ENCODE measurements at places on chromosomes 3 and 15.

GRCh38 chr3:67706934-67707333 lies 52.5 kb upstream of the SUCLG2 start:
- no peak overlapping the region for H3K4me3 ChIP-seq
- H3K27me3 ChIP-seq, result no peaks in the 10 kb centered on the region
- DNase-seq, result no peak
- no peaks in the 10 kb centered on the region for H3K4me1 ChIP-seq

GRCh38 chr3:61725851-61726333 lies 164.5 kb downstream of the PTPRG start:
- DNase-seq, result no peak
- H3K4me1 ChIP-seq, result no peaks in the 10 kb centered on the region
- no peaks in the 10 kb centered on the region for H3K27me3 ChIP-seq
- H3K36me3 ChIP-seq, result no peaks in the 10 kb centered on the region
- H3K4me3 ChIP-seq, result no peak overlapping the region
- H3K27ac ChIP-seq, result no peak overlapping the region

GRCh38 chr3:15330031-15330596 lies 2.3 kb downstream of the SH3BP5 start:
- no peak overlapping the region for H3K27ac ChIP-seq
- H3K27me3 ChIP-seq, result no peaks in the 10 kb centered on the region
- DNase-seq, result no peak
- H3K36me3 ChIP-seq, result peaks cover 48% of the 10 kb centered on the region
- H3K4me3 ChIP-seq, result peak overlapping the region; percentile 99

DNA sequence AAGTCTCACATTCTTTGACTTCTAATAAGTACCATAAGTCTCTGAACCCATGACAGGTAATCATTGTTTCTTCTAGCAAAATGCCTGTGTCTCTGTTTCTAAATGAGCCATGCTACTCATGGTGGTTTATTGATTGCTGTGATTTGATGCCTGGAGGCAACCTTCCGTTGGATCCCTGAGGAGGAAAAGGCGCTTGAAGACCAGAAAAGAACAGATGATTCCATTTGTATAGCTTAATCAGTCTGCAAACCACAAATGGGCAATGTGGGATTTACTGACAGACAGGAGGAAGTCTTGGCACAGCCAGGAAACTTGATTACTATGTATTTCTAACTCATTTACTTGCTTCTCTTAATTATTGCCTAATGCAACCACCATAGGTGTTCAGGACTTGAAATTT lies 103.1 kb upstream of the MRPL3 start:
- H3K36me3 ChIP-seq, result no peaks in the 10 kb centered on the region
- no peaks in the 10 kb centered on the region for H3K4me1 ChIP-seq
- H3K27me3 ChIP-seq, result no peaks in the 10 kb centered on the region
- no peak overlapping the region for H3K27ac ChIP-seq
- H3K4me3 ChIP-seq, result no peak overlapping the region

DNA sequence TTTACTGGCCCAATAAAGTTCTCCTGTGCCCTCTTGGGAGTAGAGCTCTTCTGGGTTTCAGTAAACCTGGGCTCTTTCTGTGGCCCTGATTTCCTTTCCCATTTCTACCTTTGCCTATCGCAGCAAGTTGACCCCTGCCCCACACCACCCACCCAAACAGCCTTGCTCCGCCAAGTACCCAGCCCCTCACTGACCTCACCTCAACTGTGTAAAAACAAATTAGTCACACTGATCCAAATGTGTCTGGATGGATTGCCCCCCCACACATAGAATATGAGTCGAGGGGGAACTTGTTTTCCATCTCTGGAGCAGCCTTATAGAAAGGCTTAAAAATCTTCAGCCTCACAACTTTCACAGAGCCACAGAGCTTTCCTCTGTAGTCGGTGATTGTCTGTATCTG lies 28.6 kb upstream of the VEPH1 start:
- no peaks in the 10 kb centered on the region for H3K36me3 ChIP-seq
- no peak for DNase-seq
- H3K27me3 ChIP-seq, result no peaks in the 10 kb centered on the region
- H3K27ac ChIP-seq, result no peak overlapping the region
- no peak overlapping the region for H3K4me3 ChIP-seq

GRCh38 chr15:42137461-42138261 lies 18.8 kb downstream of the PLA2G4F start:
- no peaks in the 10 kb centered on the region for H3K36me3 ChIP-seq
- H3K4me1 ChIP-seq, result no peaks in the 10 kb centered on the region
- H3K4me3 ChIP-seq, result no peak overlapping the region
- H3K27me3 ChIP-seq, result no peaks in the 10 kb centered on the region
- H3K27ac ChIP-seq, result no peak overlapping the region

DNA sequence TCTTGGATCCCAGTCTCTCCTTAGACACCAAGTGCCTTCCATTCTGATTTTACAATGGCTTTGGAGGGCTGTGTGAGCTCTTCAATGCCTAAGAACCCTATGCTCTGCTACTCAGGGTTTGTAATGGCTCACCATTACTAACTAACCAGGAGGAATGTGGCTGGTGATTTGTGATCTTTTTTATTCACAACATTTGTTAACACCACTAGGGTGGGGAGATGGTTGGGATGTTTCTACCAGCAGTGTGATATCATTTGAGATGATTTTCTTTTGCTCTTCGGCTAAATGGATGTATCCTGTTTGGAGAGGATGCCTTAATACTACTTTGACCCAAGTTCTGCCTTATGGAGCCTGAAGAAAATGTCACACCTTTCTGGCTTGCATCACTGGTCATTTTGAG lies 226.9 kb downstream of the MFSD1 start:
- H3K36me3 ChIP-seq, result no peaks in the 10 kb centered on the region
- no peak overlapping the region for H3K4me3 ChIP-seq
- no peak for DNase-seq
- H3K27ac ChIP-seq, result no peak overlapping the region
- H3K27me3 ChIP-seq, result no peaks in the 10 kb centered on the region
- no peaks in the 10 kb centered on the region for H3K4me1 ChIP-seq

GRCh38 chr15:65650312-65651041 lies 28.7 kb downstream of the SLC24A1 start:
- H3K4me1 ChIP-seq, result peaks cover 5% of the 10 kb centered on the region
- H3K4me3 ChIP-seq, result no peak overlapping the region
- H3K36me3 ChIP-seq, result peaks cover 21% of the 10 kb centered on the region
- H3K27me3 ChIP-seq, result no peaks in the 10 kb centered on the region

GRCh38 chr3:196063456-196063855 lies 18.4 kb downstream of the TFRC start:
- H3K4me3 ChIP-seq, result no peak overlapping the region
- H3K27ac ChIP-seq, result no peak overlapping the region
- no peaks in the 10 kb centered on the region for H3K27me3 ChIP-seq
- no peak for DNase-seq
- H3K36me3 ChIP-seq, result peaks cover 94% of the 10 kb centered on the region

DNA sequence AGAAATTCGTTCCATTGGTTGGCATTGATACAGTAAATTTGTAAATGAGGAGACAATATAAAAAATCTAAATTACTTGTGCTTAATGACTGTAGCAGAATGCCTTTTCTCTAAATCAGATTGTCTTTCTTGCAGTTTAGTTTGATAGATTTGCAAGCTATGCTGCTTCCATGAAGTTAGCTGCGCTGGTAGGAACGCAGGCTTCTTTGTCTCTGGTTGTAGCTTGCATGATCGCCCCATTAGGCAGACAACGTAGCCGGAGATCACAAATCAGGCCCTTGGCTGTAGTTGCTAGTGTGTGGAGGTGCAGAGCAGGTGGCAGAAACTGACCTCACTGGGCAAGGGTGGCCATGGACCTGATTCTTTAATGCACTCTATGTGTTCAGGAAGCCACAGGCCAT lies 6.1 kb downstream of the ZIC1 start:
- H3K27ac ChIP-seq, result no peak overlapping the region
- H3K36me3 ChIP-seq, result no peaks in the 10 kb centered on the region
- DNase-seq, result no peak
- H3K4me1 ChIP-seq, result peaks cover 22% of the 10 kb centered on the region
- peaks cover 69% of the 10 kb centered on the region for H3K27me3 ChIP-seq

- H3K27ac ChIP-seq, result no peak overlapping the region
- H3K4me1 ChIP-seq, result no peaks in the 10 kb centered on the region
These were observed 19.7 kb downstream of the TM4SF4 start for GRCh38 chr3:149494022-149494758.

- H3K4me3 ChIP-seq, result no peak overlapping the region
- DNase-seq, result no peak
- H3K27ac ChIP-seq, result no peak overlapping the region
- H3K27me3 ChIP-seq, result no peaks in the 10 kb centered on the region
These were observed 210.2 kb downstream of the TJP1 start for GRCh38 chr15:29612096-29612495.

GRCh38 chr3:67460841-67461510 lies 193.4 kb downstream of the SUCLG2 start:
- H3K27ac ChIP-seq, result no peak overlapping the region
- H3K4me1 ChIP-seq, result no peaks in the 10 kb centered on the region
- no peak overlapping the region for H3K4me3 ChIP-seq
- no peak for DNase-seq
- H3K27me3 ChIP-seq, result no peaks in the 10 kb centered on the region

GRCh38 chr3:114597012-114597411 lies 303.2 kb downstream of the TIGIT start:
- H3K4me1 ChIP-seq, result no peaks in the 10 kb centered on the region
- H3K4me3 ChIP-seq, result no peak overlapping the region
- H3K27ac ChIP-seq, result no peak overlapping the region
- no peaks in the 10 kb centered on the region for H3K27me3 ChIP-seq

DNA sequence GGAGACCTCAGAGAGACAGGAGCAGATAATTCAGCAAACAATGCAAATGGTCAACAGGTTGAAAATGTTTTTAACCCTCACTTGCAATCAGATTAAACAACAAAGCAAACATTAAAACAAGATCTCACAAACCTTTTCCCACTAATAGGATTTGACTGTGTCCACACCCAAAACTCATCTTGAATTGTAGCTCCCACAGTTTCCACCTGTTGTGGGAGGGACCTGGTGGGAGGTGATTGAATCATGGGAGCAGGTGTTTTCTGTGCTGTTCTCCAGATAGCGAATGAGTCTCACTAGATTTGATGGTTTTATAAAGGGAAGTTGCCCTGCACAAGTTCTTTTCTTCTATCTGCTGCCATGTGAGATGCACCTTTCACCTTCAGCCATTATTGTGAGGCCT lies 1.3 kb upstream of the LYSMD4 start:
- no peaks in the 10 kb centered on the region for H3K27me3 ChIP-seq
- H3K27ac ChIP-seq, result no peak overlapping the region
- H3K36me3 ChIP-seq, result peaks cover 2% of the 10 kb centered on the region
- no peak for DNase-seq
- no peak overlapping the region for H3K4me3 ChIP-seq

- peaks cover 2% of the 10 kb centered on the region for H3K36me3 ChIP-seq
- peaks cover 3% of the 10 kb centered on the region for H3K4me1 ChIP-seq
- DNase-seq, result no peak
- H3K27ac ChIP-seq, result no peak overlapping the region
These were observed 5.8 kb downstream of the CALML4 start for GRCh38 chr15:68199340-68199739.

- H3K4me3 ChIP-seq, result no peak overlapping the region
- no peaks in the 10 kb centered on the region for H3K36me3 ChIP-seq
- H3K4me1 ChIP-seq, result no peaks in the 10 kb centered on the region
- no peak for DNase-seq
- no peak overlapping the region for H3K27ac ChIP-seq
These were observed 55.3 kb downstream of the BBX start for GRCh38 chr3:107578091-107578490.

DNA sequence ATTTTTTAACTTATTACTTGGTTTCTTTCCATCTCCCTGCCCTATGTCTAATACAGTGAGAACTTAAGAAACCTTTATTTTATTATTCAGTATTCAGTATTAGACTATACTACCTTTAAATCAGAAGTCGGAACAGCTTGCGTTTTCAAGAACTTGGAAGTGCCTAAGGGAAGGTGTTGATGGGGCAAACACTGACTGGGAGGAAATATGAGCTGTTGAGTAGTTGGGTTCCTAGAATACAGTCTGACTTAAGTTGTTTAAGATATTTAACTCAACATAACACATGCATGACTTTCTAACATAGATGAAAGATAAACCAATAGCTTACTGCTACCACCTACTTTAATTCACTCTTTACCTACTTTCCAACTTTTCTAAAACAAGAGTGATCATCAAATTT lies 1048.1 kb downstream of the ROBO2 start:
- no peaks in the 10 kb centered on the region for H3K4me1 ChIP-seq
- no peaks in the 10 kb centered on the region for H3K36me3 ChIP-seq
- H3K27me3 ChIP-seq, result no peaks in the 10 kb centered on the region

DNA sequence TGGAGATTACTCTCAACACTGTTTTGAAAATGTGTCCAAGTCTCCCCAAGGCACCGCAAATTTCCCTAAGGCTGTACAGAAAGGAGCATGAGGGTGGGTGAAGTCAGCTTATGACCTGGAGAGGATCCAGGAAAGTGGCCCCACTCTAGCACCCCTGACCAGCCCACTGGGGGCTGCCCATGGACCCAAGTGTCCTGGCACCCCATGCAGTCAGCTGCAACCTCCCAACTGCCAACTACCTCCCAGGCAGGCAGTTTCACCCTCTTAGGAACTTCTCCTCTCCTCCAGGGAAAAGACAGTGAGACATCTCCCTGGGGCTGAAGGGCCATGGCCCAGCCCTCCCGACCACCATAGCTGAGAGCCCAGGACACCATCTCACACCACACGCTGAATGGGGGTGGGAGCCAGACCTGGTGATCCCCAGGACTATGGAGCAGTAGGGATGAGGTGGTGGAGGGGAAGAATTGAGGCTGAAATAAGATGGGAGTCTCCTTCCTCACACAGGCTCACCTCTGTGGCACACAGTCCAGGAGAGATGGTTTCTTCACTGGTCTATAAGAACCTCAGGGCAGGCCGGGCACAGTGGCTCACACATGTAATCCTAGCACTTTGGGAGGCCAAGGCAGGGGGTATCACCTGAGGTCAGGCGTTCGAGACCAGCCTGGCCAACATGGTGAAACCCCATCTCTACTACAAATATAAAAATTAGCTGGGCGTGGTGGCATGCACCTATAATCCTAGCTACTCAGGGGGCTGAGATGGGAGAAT lies 104.4 kb downstream of the DAPK2 start:
- peaks cover 39% of the 10 kb centered on the region for H3K4me1 ChIP-seq
- DNase-seq, result no peak
- no peaks in the 10 kb centered on the region for H3K36me3 ChIP-seq
- no peak overlapping the region for H3K4me3 ChIP-seq
- H3K27ac ChIP-seq, result no peak overlapping the region

Measured in CD4-positive, alpha-beta T cell (primary cell).